ENCODE measurements at places on chromosomes 5 and 9. TPM values are rescaled to one million over a fixed set of nuclear protein-coding genes. Genes with fewer than 3 reads are reported as not detected.

The FRRS1L gene
- not detected for total RNA-seq

DNA sequence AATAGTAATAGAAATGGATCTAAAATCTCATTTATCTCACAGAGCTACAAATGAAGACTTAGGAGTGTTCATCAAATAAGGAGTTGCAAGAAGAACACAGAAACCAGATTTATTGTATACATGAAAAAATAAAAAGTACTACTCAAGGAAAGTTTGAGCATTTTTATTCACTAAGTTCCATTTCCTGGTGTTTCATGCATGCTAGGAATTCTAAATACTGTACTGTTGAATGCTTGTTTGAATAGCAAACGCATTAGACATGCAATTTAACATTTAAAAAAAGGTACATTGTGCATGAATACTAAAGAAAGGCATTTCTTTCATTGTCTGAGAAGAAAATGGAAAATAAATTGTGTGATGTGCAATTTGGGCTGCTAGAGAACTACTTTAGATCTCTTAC is 52.1 kb downstream of the C6 start:
- DNase-seq: no peak

The ASS1 gene
- total RNA-seq: 247 TPM

- no peak for DNase-seq
Observed at GRCh38 chr5:169298193-169298592, 2.7 kb downstream of the SLIT3 start.

- peak; percentile 36 for DNase-seq
Observed at GRCh38 chr5:179558932-179559283, 8.6 kb downstream of the RUFY1 start.

DNA sequence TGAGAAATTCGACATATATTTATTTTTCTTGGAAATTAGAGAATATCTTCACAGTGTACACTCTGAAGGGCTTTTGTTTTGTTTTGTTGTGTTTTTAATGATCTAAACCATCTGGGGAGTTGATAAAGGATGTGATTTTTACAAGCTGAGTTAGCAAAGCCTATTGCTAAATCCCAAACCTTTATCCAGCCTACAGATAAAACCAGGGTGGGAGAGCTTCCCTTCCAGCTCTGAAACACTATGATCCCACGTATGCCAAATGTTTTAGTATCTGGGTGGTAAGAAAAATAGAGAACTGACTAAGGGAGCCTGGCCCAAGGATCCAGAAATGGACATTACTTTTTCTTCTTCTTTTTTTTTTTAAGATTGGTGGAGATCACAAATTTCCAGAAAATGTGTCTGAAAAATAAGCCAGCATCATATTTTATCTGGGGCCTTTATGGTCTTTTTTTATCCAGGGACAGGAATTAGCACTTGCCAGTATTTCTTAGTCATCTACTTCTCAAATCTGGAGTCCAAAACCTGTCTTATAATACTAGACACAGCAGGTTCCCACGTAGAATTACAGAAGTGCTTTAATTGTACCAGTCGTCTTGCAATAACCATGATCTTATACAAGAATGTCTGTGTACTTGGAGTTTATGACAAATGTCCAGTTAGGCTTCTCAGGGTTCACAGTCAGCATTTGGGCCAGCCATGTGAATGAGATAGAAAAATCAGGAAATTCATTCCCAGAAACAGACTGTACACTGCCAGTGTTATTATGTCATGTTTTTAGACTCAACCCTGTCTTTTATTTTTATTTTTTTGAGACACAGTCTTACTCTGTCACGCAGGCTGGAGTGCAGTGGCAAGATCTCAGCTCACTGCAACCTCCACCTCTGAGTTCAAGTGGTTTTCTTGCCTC is 290.8 kb upstream of the MPDZ start:
- no peak for DNase-seq

Data from RPMI7951 (cell line).